ENCODE measurements at places on chromosomes 11 and 22.

DNA sequence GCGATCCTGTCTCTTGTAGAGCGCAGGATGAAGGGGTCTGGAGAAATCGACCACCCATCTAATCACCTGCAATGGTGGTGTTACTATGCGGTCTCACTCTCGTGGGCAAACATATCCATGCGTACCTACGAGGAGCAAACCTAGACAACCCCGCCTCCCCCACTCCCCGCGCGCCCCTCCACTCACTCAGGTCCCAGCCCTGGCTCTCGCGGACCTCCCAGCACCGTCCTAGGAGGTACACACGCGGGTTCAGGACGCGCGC is 887 bp downstream of the TRPC6 start:
- no peak for DNase-seq

DNA sequence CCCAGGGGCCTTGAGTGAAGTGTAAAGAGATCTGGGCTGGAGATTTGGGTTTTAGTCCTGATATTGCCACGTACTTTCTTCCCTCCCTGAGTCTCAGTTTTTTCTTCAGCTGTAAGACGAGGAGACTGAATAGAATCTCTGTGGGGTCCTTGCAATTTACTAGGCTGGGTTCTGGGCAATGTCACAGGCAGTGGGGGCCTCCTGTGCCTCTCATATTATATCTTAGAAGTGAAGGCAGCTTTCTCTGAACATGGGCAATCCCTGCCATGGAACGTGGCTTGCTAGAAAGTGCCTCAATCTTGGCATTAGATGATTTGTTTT is 62.0 kb upstream of the PTPRJ start:
- DNase-seq, result no peak

DNA sequence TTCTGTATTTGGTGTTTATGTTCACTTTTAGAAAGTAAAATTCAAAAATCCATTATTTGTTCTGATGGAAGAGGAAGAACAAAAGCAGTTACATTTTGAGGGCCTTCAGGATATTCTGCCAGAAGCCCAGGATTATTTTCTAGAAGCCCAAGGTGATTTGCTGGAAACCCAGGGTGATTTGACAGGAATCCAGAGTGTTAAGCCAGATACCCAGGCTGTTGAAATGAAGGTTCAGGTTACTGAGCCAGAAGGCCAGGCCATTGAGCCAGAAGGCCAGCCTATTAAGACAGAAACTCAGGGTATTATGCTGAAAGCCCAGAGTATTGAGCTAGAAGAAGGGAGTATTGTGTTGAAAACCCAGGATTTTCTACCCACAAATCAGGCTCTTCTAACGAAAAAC is 33.1 kb downstream of the CCDC15 start:
- no peak for DNase-seq

GRCh38 chr11:63609971-63610580 is 4.2 kb downstream of the PLAAT3 start:
- no peak for DNase-seq

GRCh38 chr11:117521974-117522373 is 194.3 kb downstream of the CEP164 start:
- no peak for DNase-seq

GRCh38 chr22:44972363-44973083 is 37.3 kb downstream of the PHF21B start:
- no peak for DNase-seq

GRCh38 chr11:69040581-69041260 is 8.0 kb upstream of the TPCN2 start:
- no peak for DNase-seq

- no peak for DNase-seq
Measured at GRCh38 chr11:70153133-70153727, 49.9 kb upstream of the FADD start.

- no peak for DNase-seq
Measured at GRCh38 chr11:32312865-32313403, 122.4 kb downstream of the WT1 start.

- peak; percentile 36 for DNase-seq
Measured at GRCh38 chr22:17213976-17214375, 5.3 kb downstream of the ADA2 start.

- no peak for DNase-seq
Measured at GRCh38 chr22:27381960-27382742, 419.4 kb downstream of the MN1 start.

- DNase-seq, result no peak
Measured at GRCh38 chr11:32586576-32587190, 3.1 kb downstream of the EIF3M start.

DNA sequence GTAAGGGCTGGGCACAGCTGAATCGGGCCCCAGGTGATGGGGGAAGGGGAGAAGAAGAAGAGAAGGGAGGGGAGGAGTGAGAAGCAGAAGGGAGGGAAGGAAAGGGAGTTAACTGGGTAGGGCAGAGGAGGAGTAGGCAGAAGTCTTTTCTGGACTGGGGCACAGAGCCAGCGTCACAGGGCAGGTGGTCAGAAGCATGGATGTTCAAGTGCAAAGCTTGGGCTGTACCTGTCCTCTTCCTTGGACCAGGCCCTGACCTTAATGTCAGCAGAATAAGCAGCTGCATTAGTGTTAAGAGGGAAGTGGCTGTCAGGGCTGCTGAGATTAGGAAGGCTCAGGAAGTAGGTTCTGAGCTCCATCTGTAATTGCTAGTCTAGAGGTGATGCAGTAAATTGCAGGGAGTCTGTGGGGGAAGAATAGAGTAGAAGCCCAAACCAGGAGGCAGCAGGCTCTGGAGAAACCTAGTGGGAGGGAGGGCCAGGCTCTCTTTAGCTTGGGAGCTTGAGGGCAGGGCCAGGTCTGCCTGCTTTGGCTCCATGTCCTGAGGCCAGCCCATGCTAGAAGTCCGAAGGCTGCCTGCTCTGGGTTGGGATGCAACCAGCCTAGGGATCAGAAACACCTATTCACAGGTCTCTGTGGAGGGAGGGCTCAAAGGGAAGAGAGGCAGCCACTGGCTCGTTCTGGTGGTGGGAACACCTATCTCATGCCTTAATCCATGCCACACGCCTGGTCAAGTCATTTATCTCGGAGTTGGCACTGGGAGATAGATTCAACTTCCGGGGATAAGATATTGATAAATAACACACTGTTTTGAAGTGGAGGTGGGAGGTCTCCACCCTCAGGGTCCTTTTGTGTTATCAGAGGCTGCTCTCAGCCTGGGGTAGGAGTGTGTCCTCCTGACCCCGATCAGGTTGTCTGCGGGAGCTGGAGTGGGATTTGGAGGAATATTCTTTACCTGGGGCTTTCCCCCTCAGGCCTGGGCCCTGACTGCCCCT is 1.7 kb upstream of the UCP3 start:
- no peak for DNase-seq

GRCh38 chr22:35630387-35630793 is 13.3 kb upstream of the MB start:
- DNase-seq, result no peak

- DNase-seq, result no peak
Measured at GRCh38 chr11:11558396-11558795, 63.4 kb downstream of the GALNT18 start.

GRCh38 chr22:19904174-19904856 is 37.3 kb upstream of the COMT start:
- no peak for DNase-seq

- no peak for DNase-seq
Measured at GRCh38 chr11:129855086-129855485, 39.4 kb downstream of the TMEM45B start.

All from stimulated activated CD4-positive, alpha-beta T cell treated with anti-CD3 and anti-CD28 coated beads, Interleukin-4, amount 100 ng/mL, for 4 hours (primary cell).